ENCODE measurements at places on chromosomes 2 and 18.

- no peak for DNase-seq
Observed at GRCh38 chr2:177930916-177931315, 141.7 kb downstream of the PDE11A start.

GRCh38 chr2:202592566-202592965 is 42.2 kb upstream of the FAM117B start:
- no peak for DNase-seq

- DNase-seq = no peak
Observed at GRCh38 chr2:145018502-145018901, 498.6 kb upstream of the ZEB2 start.

- DNase-seq = no peak
Observed at GRCh38 chr2:202382684-202383083, 6.6 kb downstream of the BMPR2 start.

GRCh38 chr2:121917143-121917542 is 161.7 kb downstream of the TSN start:
- DNase-seq = no peak

GRCh38 chr2:71894261-71894660 is 253.4 kb downstream of the CYP26B1 start:
- DNase-seq = no peak

- no peak for DNase-seq
Observed at GRCh38 chr2:88187038-88187676, 17.0 kb downstream of the THNSL2 start.

GRCh38 chr2:180905002-180905401 is 75.4 kb upstream of the UBE2E3 start:
- no peak for DNase-seq

DNA sequence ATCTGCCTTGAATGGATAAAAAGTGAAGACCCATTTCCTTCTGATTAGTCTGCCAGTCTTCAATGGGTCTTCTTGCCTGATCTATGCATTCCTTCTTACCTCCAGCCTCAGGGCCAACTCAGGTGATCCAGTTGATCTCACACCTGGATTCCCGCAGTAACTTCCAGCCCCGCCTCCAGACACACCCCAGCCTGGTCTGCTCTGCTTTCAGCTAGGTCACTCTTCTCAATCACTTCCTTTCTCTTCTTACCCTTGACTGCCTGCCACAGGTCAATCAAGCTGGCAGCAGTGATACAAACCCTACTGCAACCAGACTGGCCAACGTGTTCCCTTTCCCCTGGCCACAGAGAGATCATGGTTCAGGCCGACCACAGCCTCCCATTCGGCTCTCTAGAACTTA is 263.6 kb downstream of the ZNF516 start:
- DNase-seq = no peak

- no peak for DNase-seq
Observed at GRCh38 chr2:89763254-89763580, 1071.7 kb downstream of the RPIA start.

DNA sequence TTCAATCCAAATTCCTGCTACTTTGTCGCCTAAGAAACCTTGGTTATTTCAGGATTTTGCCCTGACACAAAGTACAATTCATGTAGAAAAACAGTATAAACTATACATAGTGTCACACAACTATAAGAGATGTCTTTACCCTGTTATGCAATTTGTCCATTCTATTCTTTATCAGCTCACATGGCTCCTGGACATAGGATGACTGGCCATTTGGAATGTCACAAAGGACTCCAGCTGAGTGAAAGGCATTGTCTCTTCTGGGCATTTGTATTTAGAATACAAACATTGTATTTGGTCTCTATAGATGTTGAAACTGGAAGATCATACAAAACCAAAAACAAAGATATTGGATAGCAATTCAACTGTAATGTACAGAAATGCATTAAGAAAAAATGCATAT is 944.6 kb upstream of the LRRTM1 start:
- no peak for DNase-seq

GRCh38 chr2:102735416-102736109 is 26.3 kb upstream of the TMEM182 start:
- DNase-seq = no peak

GRCh38 chr2:207157731-207158130 is 8.0 kb downstream of the KLF7 start:
- DNase-seq = no peak

GRCh38 chr18:49847524-49847923 is 34.2 kb upstream of the ACAA2 start:
- DNase-seq = no peak

DNA sequence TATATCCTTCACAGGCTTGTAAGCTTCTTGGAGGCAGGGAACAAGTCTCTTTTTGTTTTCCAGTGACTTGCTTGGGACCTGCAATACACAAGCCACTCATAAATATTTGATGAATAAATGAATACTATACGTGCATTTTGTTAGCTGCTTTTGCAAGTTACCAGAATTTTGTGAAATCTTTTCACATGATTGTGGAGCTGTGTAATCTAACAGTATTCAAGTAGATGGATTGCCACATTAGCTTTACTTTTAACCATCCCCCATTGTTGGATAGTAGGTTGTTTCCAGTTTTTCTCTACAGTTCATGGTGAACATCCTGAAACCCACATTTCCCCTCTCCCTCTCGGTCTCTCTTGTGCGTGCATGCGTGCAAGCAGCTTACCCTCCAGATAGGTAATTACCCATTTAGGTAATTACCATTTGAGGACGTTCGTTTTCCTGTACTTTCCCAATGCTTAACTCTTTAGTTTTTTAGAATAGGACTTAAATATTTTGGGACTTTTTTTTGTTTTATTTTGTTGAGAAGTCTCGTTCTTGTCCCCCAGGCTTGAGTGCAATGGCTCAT is 12.5 kb downstream of the ZNF407 start:
- DNase-seq = no peak

DNA sequence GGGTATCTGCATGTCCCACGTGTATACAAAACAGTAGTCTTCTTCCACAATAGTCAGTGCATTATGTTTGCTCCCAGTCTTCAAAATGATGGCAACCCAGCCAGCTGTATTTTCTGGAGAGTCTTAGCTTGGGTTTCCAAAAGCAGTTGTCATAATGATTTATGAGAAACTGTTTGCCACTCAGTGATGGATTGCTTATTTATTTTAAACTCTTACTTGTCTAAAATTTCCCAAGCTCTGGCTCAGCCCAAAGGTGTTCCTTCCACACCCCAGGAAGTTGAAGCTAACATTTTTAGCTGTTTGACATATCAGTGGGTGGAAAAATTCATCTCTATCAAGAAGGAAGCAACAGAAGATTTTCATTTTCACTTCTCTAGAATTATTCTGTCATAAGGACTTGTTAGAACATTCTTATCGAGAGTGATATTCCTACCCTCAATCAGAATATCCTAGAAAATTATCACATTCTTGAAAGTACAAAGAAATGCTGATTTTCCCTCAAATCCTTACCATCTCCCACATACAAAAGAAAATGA is 78.8 kb downstream of the ASAP2 start:
- DNase-seq = no peak

- no peak for DNase-seq
Observed at GRCh38 chr18:41700416-41700815, 254.6 kb upstream of the PIK3C3 start.

- no peak for DNase-seq
Observed at GRCh38 chr18:306608-307255, 38.9 kb upstream of the THOC1 start.

DNA sequence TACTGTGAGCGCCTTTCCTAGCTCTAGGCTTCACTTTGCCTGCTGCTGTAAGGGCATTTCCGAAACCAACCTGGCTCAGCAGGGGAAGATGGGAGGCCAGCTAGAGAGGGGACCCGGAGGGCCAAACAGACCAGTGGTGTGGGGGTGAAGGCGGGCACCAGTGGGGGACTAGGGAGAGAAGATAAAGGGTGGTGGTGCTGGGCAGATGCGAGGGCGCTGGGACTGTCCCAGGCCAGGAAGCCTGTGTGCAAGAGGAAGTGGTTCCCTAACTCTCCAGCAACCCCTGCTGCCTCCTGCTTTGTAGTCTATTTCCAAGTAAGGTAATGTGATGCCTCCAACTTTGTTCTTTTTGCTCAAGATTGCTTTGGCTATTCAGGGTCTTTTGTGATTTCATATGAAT is 73.1 kb downstream of the DNAH7 start:
- no peak for DNase-seq

DNA sequence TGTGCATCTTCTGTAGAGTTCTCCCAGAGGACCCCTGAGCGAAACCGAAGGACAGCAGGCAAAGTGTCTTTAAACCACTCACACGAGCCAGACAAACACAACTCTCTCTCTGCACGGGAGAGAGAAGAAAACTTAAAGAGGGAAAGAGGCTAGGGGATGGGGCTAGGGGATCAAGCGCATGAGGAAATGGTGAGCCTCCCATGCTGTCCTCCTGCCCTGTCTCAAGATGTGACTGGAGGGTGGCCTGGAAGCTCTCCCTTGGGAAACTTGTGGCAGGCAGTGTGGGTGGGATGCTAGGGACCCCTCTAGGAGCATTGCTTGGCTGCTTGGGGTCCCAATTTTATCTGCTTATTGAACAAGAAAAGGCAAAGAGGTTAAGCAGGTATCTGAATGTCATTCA is 44.5 kb downstream of the CYP26B1 start:
- DNase-seq = no peak

- no peak for DNase-seq
Observed at GRCh38 chr18:70688286-70688685, 399.4 kb downstream of the SOCS6 start.

GRCh38 chr2:130891966-130892365 is 55.3 kb downstream of the ARHGEF4 start:
- DNase-seq = no peak

DNA sequence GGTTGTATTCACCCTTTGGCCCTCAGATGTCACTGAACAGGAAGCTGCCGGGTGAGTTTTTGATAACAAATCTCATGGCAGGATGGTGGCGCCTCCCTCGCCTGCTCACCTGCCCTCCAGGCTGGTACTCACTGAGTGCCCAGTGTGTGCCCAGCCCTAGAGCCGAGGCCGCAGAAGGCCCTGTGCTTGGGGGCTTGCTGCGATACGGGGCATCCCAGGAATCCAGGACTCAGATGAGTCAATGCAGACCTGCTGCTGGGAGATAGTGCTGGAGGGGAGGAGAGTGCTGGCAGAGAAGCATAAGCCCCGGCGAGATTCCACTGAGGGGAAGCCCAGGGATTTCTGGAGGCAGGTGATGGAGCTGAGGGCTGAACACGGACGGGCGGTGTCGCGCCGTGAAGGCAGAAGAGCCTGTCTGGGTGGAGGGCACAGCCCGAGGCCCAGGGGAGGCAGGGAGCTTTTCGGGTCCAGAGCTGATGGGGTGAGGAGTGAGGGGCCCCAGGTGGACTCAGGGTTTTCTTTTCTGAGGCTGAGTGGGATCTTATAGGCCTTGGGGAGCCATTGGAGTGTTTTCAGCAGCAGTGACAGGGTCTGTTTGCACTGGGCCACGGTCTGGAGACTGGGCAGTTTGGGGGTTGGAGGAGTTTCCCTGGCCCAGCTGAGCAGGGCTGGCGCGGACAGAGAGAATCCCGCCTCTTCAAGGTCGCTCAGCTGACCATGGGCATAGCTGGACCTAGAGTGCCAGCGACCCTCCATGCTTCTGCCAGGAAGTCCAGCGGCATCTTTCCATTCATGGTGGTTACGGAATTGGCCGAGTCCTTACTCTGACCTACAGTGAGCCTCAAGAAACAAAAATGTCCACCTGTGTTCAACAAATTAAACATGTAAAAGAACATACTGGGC is 35.5 kb downstream of the LDLRAD4 start:
- DNase-seq = no peak

- DNase-seq = no peak
Observed at GRCh38 chr18:12991821-12992179, 638 bp downstream of the CEP192 start.

- DNase-seq = no peak
Observed at GRCh38 chr2:113230531-113230930, 48.2 kb downstream of the PAX8 start.

GRCh38 chr2:238710032-238710735 is 137.7 kb upstream of the TWIST2 start:
- DNase-seq = no peak

- DNase-seq = no peak
Observed at GRCh38 chr2:144477281-144477956, 42.5 kb downstream of the ZEB2 start.

GRCh38 chr2:240387325-240387668 is 48.2 kb upstream of the GPC1 start:
- no peak for DNase-seq

GRCh38 chr18:37604032-37604431 is 38.4 kb upstream of the CELF4 start:
- DNase-seq = no peak

GRCh38 chr18:40259115-40259835 is 1695.8 kb upstream of the PIK3C3 start:
- no peak for DNase-seq

- no peak for DNase-seq
Observed at GRCh38 chr2:105072039-105072438, 34.2 kb downstream of the MRPS9 start.

- no peak for DNase-seq
Observed at GRCh38 chr2:64202206-64202845, 58.1 kb upstream of the PELI1 start.

- no peak for DNase-seq
Observed at GRCh38 chr2:43178055-43178598, 48.3 kb downstream of the ZFP36L2 start.

DNA sequence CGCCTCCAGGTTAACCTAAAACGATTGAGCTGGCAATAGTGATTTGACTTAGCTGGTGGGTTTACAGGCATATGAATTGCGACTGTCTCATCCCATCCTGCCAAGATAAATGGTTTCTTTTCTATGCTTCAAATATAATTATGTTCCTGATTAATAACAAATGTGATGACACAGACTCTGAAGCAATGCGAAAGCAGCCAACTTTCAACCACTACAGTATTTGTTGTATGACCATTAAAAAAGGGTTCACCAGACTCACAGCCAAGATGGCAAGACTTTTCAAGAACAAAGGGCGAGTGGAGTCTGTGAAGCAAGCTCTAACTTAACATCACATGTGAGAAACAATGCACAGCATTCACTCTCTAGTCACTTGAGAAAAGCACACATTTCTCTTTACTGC is 186.6 kb downstream of the PID1 start:
- DNase-seq = no peak

GRCh38 chr2:216047397-216047796 is 34.0 kb upstream of the MREG start:
- DNase-seq = no peak

DNA sequence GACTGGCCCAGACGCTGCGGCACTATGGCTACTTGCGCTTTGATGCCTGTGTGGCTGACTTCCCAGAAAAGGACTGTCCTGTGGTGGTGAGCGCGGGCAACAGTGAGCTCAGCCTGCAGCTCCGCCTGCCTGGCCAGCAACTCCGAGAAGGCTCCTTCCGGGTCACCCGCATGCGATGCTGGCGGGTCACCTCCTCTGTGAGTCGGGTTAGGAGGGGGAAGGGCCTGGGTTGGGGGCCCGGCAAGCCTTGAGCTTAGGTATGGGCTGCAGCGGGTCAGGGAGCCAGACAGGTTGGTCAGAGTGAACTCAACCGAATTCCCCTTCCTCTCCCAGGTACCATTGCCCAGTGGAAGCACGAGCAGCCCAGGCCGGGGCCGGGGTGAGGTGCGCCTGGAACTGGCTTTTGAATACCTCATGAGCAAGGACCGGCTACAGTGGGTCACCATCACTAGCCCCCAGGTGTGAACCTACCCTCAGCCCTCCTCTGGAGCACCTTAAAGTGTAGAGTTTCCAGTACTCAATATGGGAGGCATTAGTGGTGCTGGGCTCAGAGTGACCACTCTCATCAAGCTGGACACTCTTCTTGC is 4.9 kb downstream of the ZNF513 start:
- DNase-seq = no peak
